ENCODE measurements at places on chromosomes 12 and 14.

DNA sequence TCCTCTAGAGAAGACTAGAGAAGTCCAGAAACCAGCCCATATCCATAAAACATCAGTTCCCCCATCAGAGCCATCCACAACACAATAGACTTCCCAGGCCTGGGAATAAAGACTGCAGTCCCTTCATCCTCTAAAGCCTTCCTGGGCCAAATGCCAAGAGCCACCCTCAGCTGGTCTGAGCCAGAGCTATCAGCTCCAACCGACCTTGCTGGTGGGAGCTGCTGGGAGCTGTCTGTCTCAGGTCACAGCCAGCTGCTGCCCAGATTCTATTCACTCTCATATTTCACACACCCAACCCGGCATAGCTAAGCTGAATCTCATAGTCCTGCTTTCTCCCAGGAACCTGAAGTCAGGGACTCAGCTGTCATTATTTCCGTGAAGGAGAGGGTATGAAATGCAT lies 10.9 kb upstream of the TFCP2 start:
- no peak for DNase-seq

DNA sequence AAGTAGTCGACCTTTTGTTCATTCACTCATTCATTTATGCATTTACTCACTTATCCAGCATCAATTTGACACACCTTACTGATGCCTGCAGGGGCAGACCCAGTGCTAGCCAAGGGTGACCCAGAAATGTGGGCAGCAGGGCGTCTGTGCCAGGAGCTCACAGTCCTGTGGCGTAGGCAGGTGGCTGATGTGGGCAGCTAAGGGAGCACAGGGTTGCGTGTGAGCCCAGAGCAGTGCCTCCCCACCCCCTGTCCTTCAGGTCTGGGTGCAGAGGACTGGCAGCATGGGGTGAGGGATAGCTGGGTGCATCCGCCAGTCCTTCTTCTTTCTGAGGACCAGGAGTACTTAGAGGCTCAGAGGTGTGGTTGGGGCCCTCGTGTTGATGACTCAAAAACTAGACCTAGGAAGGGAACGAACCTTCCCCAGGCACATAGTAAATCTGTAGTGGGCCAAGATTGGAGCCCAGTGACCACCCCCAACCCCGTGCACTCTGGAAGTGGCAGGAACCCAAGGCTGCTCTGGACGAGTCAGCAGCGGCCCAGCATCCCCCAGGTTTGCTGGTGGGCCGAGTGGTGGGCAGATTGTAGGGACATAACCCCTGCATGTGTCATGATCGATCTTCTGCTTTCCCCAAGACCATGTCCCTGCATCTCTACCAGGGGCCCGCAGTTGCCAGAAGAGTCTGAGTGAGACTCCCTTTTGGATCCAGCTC lies 63.9 kb downstream of the BEGAIN start:
- DNase-seq = no peak

DNA sequence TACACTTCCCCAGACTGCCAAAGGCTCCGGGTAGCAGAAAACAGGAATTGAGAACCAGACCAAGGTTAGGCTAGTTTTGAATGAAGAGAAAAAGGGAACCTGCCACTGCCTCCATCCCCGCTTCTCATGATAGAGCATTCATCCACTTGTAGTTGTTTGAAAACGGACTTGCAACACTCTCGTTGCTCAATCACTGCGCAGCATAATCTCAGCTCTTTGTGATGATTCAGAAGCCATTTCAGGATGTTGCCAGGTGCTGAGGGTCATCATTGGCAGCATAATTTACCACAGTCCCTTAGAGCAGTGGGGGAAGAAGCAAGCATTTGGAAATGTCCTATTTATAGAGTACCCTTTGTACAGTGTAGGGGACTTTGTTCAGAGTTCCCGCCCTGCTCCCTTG lies 25.6 kb downstream of the KCNK13 start:
- DNase-seq = no peak

DNA sequence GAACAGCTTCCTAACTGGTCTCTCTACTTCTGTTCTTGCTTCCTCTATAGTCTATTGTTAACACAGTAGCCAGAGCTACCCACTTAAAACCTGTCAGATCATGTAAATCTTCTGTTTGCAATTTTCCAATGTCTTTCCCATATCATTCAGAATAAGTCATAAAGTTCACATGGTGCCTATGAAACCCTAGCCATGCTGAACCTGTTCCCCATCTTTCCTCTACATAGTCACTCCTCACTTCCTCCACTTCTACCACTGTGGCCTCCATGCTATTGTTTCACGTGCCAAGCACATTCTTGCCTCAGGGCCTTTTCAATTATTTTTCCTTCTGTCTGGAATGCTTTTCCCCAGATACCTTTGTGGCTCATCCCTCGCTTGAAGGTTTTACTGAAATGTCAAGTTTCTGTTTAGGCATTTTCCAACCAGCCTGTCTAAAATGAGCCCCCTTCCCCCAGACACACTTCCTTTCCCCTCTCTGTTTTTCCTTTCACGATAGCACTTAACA lies 132.1 kb downstream of the DYRK2 start:
- DNase-seq = no peak

- no peak for DNase-seq
Measured at GRCh38 chr12:20272161-20272560, 96.2 kb upstream of the PDE3A start.

DNA sequence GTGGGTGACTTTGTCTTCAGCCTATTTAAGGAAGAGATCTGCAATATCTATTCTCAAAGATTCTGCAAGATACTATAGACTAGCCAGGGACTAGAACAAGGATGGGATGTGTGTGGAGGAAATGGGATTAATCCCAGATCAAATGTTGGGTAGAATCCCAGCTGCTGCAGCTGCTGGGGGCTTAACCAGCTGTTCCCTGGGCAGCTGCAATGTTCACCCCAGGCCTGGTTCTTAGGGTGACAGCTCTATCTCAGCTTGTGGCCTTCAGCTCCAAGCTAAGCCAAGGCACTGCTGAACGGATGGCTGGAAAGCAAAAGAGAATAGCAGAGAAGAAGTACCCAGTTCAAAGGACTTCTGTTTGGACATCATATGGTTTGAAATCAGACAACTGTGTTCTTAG lies 10.0 kb upstream of the RHEBL1 start:
- DNase-seq = no peak

GRCh38 chr14:102234331-102235264 lies 70.4 kb downstream of the MOK start:
- no peak for DNase-seq

- no peak for DNase-seq
Measured at GRCh38 chr12:54612225-54612750, 22.4 kb downstream of the LACRT start.

DNA sequence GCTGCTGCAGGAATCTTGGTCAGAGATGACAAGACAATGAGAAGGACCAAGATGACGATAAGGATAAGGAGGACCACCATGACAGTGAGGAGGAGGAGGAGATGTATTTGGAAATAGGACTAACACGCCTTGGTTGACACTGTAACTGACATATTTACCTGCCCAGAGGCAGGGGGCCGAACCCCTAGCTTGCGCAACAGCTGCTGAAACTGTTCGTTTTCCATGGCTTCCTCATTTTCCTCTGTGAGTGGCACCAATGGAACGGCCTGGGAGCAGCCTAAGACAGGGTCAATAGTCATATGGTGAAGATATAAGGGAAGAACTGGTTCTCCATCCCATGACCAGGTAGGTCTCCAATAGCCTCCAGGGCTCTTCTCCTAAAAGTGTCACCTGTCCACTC lies 28.8 kb downstream of the TIMELESS start:
- DNase-seq = no peak

- no peak for DNase-seq
Measured at GRCh38 chr12:53197011-53197640, 9.9 kb downstream of the ITGB7 start.

- no peak for DNase-seq
Measured at GRCh38 chr12:90842477-90842876, 112.5 kb downstream of the CCER1 start.

DNA sequence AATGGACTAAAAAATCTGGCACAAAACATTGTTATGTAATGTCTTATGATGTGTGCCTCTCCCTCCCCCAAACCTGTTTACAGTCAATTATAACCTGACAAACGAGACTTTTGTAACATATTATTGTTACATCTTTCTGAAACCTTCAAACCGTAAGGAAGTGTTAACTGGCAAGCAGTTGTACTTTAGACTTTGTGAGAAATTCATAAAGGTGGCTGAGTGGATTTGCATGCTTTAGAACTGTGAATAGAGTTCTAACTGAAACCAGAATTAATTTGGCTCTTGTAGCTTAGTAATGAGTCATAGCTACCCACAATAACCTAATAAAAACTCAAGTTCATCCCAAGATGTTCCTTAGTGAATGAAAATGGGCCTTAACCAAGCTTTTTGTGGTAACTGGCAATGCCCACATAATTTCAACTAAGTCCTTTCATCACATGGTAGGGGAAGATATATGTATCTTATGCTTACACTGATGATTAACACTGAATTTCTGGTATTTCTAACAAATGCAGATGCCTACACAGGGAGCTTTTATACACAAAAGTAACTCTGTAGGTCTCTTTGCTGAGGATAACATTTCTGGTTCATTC lies 29.7 kb downstream of the RAD9B start:
- no peak for DNase-seq

- DNase-seq = no peak
Measured at GRCh38 chr12:125983784-125984500, 918.7 kb downstream of the AACS start.

- DNase-seq = no peak
Measured at GRCh38 chr14:91997492-91997891, 42.4 kb downstream of the TRIP11 start.

DNA sequence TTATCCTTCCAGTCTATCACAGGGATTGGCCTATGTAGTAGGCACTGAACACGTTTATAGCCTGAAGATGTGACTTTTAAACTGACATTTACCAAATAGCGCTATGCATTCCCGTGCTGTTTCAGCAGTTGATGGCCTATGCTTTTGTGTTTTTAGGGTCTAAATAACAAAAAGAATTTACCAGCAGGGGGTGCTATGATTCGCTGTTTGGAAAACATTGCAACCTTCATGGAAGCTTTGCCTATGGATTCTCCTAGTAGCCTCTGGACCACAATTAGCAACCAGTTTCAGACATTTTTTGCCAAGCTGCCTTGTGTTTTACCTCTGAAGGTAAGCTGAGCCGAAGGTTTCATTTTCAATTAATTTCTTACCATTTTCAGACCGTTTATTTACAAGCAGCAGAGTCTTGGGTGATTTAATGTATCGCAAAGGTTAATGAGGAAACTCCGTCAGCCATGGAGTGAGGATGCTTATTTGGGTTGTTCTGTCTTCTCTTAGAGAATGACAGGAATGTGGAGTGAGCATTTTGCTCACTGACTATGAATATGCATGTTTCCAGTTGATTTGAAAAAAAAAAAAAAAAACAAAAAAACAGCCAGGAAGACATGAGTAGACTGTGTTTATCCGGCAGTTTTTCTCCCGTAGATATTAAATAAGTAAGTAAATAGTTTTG lies 133.1 kb downstream of the PRIMA1 start:
- no peak for DNase-seq

DNA sequence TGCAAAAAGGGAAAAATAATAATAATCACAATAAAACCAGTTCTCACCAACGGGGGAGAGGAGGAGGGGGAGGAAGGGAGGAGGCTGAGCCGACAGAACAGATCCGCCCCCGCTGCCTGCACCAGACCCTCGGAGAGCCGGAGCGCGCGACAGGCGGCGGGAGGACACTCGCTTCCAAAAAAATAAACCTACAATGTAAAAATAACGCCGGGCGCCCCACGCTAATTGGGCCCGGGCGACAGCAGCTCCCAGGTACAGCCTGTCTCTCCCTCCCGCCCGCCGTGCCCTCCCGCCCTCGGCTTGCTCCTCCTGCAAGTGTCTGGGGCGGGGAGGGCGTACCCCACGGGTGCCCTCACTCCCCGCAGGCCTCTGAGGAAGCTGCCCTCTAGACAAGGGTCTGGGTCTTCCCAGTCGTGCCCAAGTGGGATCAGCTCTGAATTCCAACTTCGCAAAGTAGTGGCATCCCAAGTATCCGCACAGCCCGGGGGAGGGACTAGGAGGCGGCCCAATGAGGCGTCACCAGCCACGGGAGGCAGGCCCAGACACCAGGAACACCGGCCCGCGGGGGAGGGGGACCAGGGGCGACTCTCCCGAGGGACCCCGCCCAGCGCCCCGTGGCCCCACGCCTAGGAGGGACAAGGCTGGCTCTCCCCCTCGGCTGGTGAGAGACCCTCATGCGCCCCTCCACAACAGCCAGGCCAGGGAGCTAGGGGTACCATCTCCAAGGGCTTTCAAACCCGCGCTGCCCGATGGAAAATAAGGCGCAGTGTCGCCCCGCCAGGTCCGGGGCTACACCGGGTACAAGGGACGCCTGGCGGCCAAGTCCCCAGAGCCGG lies 1.0 kb downstream of the NCOR2 start:
- DNase-seq = peak; percentile 49

GRCh38 chr12:67957383-67957782 lies 31.9 kb upstream of the IFNG-AS1 start:
- no peak for DNase-seq

DNA sequence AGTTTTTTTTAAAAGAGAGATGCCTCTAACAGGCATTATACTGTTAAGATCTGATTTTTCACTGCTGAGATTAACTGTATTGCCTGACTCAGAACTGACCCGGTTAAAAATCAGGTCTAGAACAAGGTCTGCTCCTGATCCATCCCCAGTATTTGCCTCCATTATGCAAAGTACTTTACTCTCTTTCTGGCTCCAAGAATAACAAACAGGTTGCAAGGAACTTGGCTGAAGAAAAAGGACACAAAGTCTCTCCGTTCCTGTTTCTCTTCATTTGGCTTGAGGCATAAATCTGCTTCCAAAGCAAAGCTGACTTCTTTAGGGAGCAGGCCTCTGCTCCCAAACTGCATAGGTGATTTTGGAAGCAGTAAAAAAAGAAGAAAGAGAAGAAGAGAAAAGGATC lies 199.3 kb upstream of the PDZRN4 start:
- DNase-seq = no peak

DNA sequence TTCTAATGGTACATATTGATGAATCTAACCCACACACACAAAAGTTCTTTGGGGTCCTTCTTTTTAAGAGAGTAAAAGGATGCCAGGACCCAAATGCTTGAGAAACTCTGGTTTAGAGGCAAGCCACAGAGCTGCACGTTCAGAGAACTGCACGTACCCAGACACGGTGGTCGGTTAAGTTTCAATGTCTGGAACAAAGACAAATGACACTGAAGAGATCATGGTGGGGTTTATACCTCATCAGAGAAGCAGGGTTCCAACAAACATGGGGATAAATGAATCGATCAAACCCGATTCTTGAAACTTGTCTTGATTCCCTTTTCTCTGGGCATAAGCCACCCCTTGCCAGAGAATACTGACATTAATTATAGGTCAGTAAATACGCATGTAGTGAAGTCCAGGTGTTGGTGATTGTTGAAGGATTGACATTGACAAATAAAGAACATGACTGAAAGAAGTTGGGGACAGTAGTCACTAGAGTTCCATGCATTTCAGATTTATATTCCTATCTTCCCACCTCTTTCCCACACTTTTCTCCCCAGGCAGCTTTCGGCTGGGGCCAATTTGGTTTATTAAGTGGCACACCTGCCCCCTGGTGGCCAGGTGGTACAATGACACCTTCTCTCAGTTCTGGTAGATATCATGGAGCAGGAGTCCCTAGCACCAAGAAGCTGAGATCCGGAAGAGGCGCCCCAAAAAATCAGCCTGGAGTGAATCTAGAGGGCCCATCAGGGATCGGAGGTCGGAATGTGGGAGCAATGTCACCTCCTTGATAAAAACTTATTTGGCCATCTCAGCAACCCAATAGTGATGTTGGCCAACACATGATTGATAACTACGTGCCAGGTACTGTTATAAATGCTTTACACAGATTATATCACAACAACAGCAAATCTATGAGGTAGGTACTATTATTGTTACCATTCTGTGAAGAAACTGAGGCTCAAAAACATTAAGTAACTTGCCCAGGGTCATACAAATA lies 17.8 kb upstream of the HDAC7 start:
- DNase-seq = peak; percentile 65

Measured in CD4-positive, alpha-beta T cell treated with Interleukin-6 at 100 ng/mL for 8 hours (primary cell).